ENCODE measurements at places on chromosomes 5 and 9.

- DNase-seq, result no peak
These were observed 330.0 kb upstream of the CHD1 start for GRCh38 chr5:99258819-99259218.

GRCh38 chr9:127422133-127422782 is 1.9 kb upstream of the ZNF79 start:
- no peak for DNase-seq

DNA sequence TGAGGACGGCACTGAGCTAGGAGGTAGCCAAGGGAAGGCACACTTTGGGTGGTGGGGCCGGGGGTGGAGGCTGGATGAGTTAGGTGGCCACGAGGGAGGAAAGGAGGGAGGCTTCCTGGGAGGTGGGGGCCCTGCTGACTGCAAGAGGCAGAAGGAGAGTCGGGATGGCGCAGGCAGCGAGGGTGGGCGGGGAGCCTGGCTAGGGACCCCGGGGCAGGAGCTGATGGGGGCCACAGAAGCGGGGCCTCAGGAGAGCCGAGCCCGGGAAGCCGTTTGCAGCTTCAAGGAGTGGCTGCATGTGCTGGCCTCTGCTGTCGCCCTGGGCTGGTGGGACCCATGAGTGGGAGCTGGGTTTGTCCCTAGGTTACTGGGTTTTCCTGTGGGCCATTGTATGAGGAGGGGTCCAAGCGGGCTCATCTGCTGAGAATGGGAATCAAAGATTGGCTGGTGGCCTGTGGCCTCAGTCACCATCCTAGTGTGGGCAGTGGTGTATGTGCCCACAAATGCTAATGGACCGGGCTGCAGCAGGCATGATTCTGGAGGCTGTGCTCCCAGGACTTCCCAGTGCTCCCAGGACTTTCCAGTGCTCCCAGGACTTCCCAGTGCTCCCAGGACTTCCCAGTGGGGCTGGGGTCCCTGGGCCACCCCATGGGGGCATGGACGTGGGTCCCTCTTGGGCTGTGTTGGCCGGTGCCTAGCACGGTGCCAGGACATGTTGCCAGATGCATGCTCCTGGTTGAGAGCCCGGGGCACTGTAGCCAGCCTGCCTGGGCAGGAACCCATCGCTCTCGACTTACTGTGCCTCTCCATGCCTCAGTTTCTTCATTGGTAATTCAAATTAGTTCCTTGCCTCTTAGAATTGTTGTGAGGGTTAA is 40.2 kb downstream of the UNC5A start:
- no peak for DNase-seq

DNA sequence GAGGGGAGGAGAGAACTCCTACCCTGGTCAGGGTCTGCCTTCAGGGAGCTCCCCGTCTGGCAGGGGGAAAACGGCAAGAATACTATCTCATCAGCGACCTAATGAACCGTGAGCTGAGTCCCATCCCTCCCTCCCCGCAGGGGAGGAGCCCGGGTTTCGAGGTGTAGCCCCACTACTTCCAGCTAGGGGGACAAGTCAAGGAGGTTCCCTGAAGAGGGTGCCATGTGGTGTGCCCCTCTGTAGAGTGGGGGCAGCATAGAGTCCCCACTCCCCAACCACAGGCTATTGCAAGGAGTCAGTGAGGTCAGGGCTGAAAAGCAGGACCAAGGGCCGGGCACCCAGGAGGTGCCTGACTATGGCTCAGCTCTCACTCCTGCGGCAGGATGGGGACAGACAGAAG is 50.9 kb upstream of the RXRA start:
- no peak for DNase-seq

GRCh38 chr5:16713386-16713928 is 96.7 kb upstream of the RETREG1 start:
- no peak for DNase-seq

GRCh38 chr9:113184539-113184938 is 33.7 kb downstream of the SLC31A2 start:
- DNase-seq, result no peak

DNA sequence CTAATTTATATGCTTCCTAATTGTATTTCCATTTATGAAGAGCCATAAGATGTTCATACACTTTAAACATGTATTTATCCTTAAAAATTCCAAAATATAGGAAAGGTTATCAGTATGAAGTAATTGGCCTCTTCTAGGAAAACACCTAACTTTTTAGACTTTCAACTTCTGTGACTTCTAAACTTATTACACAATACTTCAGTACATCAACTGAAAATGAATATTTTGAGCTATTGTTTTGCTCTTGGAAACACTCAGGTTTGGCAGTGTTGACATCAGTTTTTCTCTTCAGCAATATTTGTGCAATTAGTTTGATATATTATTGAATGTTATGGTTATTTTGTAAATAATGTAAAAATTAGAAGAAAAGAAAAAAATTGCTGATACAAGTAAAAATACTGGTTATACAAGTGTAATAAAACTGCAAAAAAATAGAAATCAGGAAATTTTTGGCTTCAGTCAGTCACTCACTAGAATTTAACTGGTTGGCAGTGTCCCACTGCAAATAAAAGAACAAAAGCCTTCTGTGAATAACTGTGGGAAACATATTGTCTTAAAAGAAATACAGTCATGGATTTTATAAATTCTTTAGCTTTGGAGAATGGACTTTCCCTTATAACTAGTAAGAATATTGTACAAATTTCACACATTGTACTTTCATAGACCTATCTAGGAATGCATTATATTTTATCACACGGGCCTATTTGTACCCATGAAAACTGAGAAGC is 635.9 kb downstream of the TLE1 start:
- no peak for DNase-seq

DNA sequence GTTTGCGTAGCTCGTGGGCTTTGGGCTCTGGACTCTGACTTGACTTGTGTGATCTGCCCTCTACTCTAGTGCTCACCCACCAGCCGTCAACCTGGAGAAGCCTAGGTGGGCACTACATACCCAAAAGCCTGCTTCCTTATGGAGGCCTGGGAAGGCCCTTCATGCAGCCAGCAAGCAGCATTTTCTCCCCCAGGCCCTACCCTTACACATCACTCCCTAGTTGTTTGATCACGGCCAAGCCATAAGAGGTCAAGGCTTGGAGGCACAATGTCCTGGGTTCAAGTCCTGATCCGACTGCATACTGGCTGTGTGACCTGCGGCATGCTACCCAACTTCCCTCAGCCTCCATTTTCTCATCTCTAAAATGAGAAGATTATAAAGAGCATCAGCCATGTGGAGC is 151.3 kb upstream of the EGFLAM start:
- DNase-seq, result no peak

- peak; percentile 50 for DNase-seq
These were observed 478 bp downstream of the TEX10 start for GRCh38 chr9:100352201-100352726.

- DNase-seq, result no peak
These were observed 18.8 kb downstream of the SMIM32 start for GRCh38 chr5:136174021-136174659.

DNA sequence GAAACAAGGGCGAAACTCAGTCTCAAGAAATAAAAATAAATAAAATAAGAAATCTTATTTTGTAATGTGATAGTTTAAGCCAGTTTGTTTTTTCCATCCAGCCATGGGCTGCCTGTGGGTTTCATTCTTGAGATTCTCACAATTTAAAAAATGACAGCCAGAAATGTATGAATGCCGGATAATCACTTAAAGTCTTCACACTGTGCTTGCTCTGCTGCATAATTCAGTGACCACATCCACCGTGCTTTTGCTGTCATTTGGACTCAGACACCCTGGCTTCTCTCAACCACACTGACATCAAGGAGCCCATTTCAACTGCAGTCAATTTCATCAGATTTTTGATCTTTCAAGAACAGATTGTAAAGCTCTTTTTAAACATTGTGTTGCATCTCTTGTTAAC is 61.0 kb upstream of the DAPK1 start:
- DNase-seq, result no peak

DNA sequence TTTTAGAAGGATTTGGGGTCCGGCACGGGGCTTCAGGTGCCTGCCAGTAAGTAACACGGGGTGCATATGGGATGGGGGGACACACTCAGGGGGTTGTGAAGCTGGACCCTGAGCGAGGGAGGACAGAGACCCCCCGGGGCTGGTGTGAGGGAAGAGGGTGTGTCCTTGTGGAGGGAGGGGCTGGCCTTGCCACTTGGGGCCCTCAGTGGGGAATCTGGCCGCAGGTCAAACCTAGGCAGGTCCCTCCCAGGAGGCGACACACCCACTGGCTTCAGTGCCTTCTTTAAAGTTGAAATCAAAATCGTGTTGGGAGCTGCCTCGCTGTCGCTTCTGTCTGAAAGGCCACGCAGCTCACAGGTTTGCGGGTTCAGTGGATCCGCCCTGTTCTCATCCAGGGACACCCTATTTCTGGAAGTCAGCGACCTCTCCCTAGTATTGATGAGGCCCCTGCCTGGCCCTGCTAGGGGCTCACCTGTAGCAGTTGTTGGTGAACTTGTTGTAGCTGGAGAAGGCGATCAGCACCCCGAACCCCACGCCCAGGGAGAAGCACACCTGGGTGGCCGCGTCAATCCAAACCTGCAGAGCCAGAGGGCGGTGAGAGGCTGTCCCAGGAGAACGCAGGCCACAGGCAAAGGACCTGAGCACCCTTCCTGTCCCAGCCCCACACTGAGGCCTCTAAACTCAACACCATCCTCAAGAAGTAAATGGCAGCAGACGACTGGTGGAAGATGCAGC is 29.4 kb downstream of the SLC6A3 start:
- DNase-seq, result no peak

DNA sequence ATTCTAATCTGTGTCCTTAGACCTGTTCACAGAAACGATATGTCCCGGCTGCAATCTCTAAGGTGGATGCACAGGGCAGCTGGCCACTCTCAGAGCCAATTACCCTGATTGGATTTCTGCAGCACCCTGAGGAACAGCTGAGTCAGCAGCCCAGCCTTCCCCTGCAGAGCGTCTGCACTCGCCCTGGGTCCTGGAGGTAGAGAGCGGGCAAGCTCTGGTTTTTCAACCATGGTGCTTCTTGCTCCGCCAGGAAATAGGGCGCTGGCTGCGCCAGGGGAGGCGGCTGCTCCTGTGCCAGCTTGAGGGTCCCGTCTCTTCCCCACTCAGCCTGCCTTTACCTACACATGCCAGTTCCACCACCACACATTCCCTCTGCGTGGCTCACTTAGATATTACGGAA is 19.2 kb downstream of the NDUFS6 start:
- DNase-seq, result no peak

- DNase-seq, result peak; percentile 17
These were observed 4.3 kb downstream of the PRRC2B start for GRCh38 chr9:131398204-131398603.

DNA sequence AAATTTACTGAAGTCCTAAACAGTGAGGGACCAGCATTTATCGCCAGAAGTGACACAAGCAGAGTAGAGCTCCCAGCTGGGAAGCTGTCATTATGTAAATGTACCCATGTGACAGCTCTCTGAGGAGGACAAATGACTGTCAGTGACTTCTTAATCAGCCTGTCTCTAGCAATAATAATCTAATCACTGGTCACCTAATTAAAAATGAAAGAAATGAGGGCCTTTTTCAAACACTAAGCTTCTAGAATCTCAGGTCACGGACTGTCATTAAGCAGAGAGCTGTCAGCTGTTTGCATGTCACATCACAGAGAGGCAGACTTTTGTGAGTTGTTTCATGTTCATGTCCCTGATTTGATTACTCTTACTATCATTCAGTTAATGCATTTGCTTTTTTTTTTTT is 77.9 kb upstream of the FBXL17 start:
- DNase-seq, result no peak

DNA sequence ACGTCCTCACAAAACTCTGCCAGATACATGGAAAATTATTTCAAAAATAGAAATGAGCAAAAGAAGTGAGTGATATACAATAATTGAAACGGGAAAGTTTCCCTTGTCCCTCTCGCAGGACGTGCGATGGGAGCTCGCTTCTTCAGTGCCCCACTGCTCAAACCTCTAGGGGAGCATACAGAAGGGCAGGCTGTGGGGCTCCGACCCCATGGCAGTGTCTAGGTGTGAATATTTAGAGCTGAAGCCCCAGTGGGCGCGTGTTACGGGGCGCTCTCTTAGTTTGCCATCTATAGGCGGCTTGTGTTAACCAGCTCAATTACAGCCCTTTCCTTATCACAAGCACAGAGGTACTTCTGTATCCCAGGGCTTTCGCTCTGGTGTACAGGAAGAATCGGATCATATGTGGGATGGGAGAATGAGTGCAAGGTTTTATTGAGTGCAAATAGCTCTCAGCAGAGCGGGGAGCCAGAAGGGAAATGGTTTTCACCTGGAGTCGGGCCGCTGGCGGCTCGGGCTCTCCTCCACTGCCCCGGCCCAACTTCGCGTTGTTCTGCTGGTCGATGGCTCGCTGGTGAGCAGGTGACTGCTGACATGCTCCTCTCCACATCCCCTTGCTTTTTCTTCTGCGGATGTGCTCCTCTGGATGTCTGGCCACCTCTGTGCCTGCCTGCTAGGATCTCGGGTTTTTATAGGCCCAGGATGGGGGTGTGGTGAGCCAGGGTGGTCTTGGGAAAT is 334.0 kb upstream of the PTPRD start:
- no peak for DNase-seq

GRCh38 chr9:129021091-129021490 is 7.0 kb downstream of the SH3GLB2 start:
- no peak for DNase-seq

GRCh38 chr5:8394965-8395364 is 526.0 kb downstream of the MTRR start:
- no peak for DNase-seq

GRCh38 chr5:14129123-14129522 is 14.0 kb upstream of the TRIO start:
- DNase-seq, result no peak

- DNase-seq, result no peak
These were observed 456.4 kb downstream of the GADD45G start for GRCh38 chr9:90061187-90061586.

DNA sequence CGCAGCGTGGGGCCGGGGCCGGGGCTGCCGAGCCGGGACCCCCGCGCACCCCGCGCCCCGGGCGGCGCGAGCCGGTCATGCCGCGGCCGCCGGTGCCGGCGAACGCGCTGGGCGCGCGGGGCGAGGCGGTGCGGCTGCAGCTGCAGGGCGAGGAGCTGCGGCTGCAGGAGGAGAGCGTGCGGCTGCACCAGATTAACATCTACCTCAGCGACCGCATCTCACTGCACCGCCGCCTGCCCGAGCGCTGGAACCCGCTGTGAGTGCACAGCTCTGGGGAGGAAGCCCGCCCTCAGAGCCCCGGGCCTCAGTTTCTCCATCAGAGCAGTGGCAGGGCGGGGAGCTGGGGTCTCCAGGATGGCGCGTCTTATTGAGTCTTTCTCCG is 335 bp downstream of the GALNT12 start:
- DNase-seq, result no peak

DNA sequence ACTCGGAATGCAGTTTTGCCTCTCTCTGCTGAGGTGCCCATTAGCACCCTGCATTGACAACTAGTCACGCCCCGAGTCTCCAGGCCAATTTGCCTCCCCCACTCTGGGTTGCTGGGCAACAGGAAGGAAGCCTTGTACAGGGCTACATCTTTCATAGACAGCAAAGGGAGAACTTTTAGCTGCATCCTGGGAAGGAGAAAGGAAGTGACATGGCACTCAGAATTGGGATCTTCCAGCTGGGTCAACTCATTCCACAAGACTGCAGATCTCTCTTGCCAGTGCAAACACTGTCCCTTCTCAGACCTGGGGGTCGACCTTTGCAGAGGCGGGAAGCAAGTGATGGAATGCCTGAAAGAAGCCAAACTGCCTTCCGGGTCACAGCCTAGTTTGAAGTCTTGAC is 282.0 kb downstream of the SLIT3 start:
- no peak for DNase-seq

GRCh38 chr5:143166090-143166489 is 237.4 kb downstream of the NR3C1 start:
- DNase-seq, result no peak
